ENCODE measurements at places on chromosomes 1 and 21. TPM values are rescaled to one million over a fixed set of nuclear protein-coding genes. Genes with fewer than 3 reads are reported as not detected.

The KRTAP21-2 gene
- total RNA-seq, result not detected

The BTBD8 gene
- 0.70 TPM for total RNA-seq

The SPATA21 gene
- total RNA-seq, result 0.06 TPM

The GUCA2B gene
- not detected for total RNA-seq

The MMEL1 gene
- total RNA-seq, result not detected

The TPTE gene
- not detected for total RNA-seq

The DRAXIN gene
- 0.03 TPM for total RNA-seq

The GJA9 gene
- not detected for total RNA-seq

The CLCA4 gene
- total RNA-seq, result not detected

The TMEM52 gene
- 1.4 TPM for total RNA-seq

The RAD54L gene
- total RNA-seq, result 10.5 TPM

The DIRAS3 gene
- 0.85 TPM for total RNA-seq

The FCRLA gene
- total RNA-seq, result not detected

The PEX11B gene
- total RNA-seq, result 37.6 TPM

The NEGR1 gene
- total RNA-seq, result not detected

The PTPN22 gene
- total RNA-seq, result not detected

The PIGP gene
- total RNA-seq, result 16.5 TPM

The ARHGEF16 gene
- 5.1 TPM for total RNA-seq

The TRIM67 gene
- total RNA-seq, result 0.30 TPM

The BTF3L4 gene
- total RNA-seq, result 30.5 TPM

The CNTN2 gene
- total RNA-seq, result not detected

The DMBX1 gene
- total RNA-seq, result 0.61 TPM

The MMP23B gene
- 0.33 TPM for total RNA-seq

The AADACL3 gene
- not detected for total RNA-seq

The GJA8 gene
- total RNA-seq, result not detected

The TMEM61 gene
- 0.56 TPM for total RNA-seq

The PGLYRP3 gene
- not detected for total RNA-seq

The CSMD2 gene
- not detected for total RNA-seq

The ACOT11 gene
- total RNA-seq, result 2.1 TPM

The CATSPER4 gene
- not detected for total RNA-seq

The WNT3A gene
- not detected for total RNA-seq

The FLG2 gene
- not detected for total RNA-seq

The GPR61 gene
- not detected for total RNA-seq

The MYBPH gene
- total RNA-seq, result not detected

The KIF21B gene
- total RNA-seq, result 1.8 TPM

The CCDC190 gene
- not detected for total RNA-seq

The ERICH3 gene
- total RNA-seq, result not detected

The VANGL2 gene
- 0.55 TPM for total RNA-seq

The SPRR1A gene
- total RNA-seq, result not detected

The CYB5RL gene
- 3.6 TPM for total RNA-seq

The GPR52 gene
- total RNA-seq, result not detected

The ASB17 gene
- total RNA-seq, result not detected

The C1QB gene
- total RNA-seq, result not detected

The KRTAP6-3 gene
- not detected for total RNA-seq

The UMODL1 gene
- total RNA-seq, result not detected

The TTLL10 gene
- not detected for total RNA-seq

The PGLYRP4 gene
- not detected for total RNA-seq

The ZNF593OS gene
- total RNA-seq, result 0.25 TPM

The AKR1A1 gene
- total RNA-seq, result 79.9 TPM

The CFAP74 gene
- total RNA-seq, result not detected

The COL16A1 gene
- total RNA-seq, result 3.8 TPM

The SLC25A34 gene
- total RNA-seq, result 0.24 TPM

The CLIC6 gene
- total RNA-seq, result 0.09 TPM

The DUSP23 gene
- 70.1 TPM for total RNA-seq

The KCNJ10 gene
- not detected for total RNA-seq
